ENCODE measurements at places on chromosomes 5 and 9.
A peak's percentile ranks its signal among the peaks of the same experiment; 100 is the strongest.

DNA sequence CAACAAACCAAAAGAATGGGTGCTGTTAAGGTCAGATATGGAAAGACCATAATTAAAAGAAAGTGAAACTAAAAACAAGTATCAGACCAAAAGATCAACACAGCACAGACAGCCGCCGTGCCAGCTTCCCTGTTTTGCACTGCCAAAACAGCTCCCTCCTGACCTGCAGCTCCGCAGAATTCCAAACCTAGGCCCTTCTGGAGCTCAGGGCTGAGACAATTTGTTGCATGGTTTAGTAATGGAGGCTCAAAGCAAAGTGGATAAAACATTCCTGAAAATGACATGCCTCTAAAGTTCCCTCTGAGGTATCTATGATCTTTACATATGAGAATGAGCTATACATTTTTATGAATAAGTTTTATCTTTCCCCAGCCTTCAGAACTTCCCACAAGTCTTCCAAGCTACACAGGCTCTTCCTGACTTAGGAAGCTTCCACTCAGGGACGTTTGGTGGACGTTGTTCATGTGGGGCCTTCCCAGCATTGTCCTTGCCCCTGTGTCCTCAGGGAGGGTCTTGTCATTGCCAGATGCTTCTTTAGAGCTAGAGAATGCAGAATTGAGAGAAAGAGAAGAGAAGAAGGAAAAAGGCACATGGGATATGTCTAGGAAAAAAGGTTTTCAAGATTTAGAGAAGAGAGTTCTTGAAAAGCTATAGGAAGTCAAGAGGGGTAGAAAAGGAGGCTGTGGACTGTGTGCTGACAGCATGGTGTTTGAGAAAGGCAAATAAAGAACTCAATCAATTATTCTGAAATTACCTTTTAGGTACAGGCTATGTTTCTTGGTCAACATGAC, 28.4 kb upstream of the SSBP2 start:
- peak; percentile 90 for ATAC-seq

GRCh38 chr5:80184235-80185023, 71.4 kb downstream of the SERINC5 start:
- no peak for ATAC-seq

DNA sequence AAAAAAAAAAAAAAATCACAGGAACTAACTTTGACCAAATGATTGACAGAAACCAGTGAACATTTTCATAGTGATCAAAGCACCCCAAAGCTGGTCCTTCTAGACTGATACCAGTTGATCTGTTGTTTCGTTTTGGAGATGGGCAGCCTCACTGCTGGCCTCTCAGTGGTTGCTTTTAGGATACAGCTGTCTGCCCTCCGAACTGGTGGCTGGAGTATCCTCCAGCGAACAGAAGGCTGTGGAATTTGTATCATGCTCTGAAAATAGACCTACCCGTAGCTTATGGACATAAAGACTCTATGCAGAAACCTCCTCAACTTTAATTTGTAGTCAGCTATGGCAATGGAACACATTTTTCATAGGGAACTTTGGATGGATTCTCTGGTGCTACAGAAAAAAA, 49.0 kb downstream of the DCP2 start:
- ATAC-seq = no peak

DNA sequence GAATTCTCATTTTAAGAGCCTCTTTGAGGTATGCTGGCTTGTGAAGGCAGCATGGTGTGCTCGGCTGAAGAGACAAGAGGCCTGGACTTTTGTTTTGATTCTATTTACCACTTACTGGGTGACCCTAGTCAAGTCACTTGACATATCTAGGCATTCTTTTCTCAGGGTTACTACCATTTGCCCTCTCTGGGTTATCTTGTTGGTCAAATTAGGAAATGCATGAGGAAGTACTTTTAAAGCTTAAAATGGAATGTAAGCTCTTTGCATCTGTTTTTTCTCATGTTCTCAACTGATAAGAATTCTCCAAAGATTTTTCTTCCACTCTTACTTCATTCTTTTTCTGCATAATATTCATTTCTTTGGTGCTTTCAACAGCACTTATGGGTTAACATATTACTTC, 173.1 kb downstream of the PLK2 start:
- no peak for ATAC-seq

DNA sequence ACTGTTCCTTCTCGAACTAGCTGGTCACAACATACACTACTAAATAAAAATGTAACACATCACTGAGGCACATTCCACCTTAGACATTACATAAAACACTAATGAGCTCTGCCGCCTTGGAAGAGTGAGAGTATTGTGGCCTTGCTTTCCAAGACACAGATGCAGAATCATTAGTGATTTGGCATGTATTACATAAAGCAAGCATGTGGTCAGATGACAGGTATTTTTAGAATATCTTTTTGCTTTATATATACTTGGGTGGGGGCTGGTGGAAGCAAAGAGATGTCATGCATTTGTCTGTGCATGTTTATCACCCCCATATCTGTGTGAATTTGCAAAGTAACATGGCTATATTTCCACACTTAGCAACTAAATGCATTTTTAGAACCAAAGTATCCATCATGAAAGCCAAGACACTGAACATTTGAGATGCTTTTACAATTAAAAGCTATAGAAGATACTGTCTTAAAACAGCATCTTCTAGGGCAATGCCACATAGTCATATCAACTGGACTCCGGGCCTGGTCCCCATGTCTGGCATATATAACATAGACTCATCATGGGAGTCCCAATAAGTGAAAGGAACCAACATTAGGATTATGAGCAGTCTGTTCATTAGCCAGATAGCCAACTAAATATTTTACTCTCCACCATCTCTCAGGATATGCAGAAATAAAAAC, 213.5 kb downstream of the MEF2C start:
- ATAC-seq = no peak

DNA sequence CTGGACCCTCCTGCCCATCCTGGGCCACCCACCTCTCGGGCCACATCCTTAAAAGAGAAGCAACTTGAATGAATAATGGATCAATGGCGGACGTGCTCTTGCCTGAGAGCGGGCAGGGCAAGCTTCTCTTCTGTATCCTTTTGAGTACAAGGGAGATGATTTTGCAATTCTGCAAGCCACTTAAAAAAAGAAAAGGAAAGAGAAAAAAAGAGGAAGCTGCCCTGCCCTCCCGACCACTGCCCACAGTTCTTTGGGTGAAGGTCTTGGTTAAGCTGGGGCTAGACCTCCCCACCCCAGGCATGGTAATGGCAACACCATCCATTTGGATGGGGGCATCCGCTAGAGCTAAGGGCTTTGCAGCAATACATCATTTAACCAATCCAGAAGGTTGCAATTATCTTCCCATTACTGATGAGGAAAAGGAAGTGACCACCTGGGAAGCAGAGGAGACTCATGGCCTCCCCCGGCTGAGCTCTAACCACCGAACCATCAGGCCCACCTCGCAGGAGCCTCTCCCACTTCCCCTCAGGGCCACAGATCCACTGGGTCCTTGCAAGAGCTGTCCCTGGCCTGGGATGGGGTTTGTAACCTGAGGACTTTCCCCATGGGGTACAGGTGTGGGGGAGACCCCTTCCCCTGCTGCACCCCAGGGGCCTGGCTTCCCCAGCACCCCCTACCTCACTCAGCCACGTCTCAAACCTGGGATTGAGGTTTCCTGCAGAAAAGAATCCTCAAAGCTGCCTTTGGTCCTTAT, 27.8 kb upstream of the LAMC3 start:
- no peak for ATAC-seq

GRCh38 chr5:179475208-179475751, 75.1 kb upstream of the RUFY1 start:
- ATAC-seq = no peak

- ATAC-seq = no peak
These were observed 58.3 kb downstream of the JAK2 start for GRCh38 chr9:5043381-5043780.

DNA sequence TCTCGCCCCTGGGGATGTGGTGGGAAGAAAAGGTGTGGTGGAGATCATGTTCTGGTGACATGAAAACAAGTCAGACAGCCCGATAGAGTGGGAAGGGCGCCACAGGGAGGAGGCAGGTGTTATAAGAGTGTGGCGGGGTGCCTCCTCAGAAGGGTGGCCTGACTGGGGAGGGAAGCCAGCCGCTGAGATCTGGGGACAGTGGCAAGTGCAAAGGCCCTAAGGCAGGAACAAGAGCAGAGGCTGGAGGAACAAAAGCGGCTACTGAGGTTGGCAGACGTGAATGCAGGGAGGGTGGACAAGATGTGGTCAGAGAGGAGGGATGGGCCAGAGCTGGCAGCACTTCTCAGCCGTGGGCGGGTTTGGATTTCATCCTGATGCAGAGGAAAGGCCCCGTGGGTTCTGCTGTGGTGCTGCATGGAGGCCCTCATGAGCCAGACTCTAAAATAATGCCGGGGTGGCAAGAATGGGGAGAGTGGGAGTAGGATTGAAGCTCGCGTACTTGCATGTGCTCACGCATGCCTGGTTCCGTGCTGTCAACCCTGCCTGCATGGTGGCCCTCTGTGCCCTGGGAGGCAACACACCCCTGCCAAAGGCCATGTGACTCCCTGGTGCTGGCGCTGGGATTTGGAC, 89.2 kb downstream of the MVB12B start:
- ATAC-seq = no peak

DNA sequence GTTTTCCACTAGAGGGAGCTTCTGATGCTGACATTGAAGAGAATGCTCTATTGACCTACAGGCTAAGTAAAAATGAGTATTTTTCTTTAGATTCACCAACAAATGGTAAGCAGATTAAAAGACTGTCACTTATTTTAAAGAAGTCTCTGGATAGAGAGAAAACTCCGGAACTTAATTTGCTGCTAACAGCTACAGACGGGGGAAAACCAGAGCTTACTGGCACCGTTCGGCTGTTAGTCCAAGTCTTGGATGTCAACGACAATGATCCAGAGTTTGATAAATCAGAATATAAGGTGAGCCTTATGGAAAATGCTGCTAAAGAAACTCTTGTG, 764 bp downstream of the PCDHA11 start:
- ATAC-seq = no peak

GRCh38 chr5:32522429-32523143, 62.8 kb upstream of the SUB1 start:
- ATAC-seq = no peak

DNA sequence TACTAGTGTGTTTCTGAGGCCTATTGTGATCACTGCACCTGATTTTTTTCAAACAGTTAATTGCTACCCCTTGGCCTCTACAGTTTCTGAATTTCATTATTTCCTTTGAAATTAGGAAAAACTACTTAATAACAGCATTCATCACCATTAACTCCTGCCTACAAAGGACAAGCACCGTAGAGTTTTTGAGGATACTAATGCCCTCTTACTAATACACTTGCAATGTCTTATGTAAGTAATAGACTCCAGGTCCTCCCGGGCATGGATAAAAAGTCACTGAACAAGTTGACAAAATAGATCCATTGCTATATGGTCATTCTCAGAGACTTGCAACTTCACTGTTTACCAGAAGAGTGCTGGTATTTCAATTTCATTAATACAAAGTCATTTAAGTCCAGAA, 1172.5 kb downstream of the CDH12 start:
- no peak for ATAC-seq

DNA sequence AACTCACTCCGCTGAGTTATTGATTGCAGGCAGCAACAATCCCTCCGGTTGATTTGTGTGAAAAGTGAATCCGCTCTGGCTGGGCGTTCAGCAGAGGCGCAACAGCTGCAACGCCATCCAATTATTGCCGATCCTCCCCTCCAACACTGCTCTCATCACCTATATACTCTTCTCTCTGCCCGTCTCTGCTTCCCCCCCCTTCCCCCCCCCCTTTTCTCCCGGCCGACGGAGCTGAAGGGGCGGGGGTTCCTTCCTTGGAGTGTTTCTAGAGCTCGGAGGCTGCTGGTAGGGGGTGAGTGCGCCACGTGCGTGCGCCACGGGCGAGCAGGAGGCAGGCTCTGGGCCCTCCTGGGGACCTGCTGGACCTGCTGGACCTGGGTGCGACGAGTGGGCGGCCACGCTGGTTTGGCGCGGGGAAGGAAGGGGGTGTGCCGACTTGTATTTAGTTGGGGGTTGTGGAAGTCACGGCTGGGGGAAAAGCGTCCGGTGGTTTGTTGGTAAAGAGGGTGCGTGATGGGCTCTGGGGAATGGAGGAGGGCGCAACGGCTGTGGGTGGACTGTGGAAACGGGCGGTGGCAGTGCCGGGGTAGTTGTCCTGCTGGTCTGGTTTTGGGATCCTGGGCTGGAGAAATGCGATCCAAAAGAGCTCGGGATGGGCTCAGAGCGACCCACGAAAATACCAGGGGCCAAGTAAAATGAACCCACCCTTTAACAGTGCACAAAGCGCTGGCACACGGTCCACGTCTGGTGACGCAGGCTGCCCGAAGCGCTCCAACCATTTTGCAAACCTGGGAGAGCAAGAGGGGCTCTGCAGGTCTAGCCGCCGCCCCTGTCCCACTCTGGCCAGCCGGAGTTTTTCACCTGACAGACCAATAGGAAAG, 6.4 kb upstream of the MEF2C start:
- ATAC-seq = peak; percentile 81

- ATAC-seq = no peak
These were observed 852 bp downstream of the ARHGEF37 start for GRCh38 chr5:149581931-149582768.

DNA sequence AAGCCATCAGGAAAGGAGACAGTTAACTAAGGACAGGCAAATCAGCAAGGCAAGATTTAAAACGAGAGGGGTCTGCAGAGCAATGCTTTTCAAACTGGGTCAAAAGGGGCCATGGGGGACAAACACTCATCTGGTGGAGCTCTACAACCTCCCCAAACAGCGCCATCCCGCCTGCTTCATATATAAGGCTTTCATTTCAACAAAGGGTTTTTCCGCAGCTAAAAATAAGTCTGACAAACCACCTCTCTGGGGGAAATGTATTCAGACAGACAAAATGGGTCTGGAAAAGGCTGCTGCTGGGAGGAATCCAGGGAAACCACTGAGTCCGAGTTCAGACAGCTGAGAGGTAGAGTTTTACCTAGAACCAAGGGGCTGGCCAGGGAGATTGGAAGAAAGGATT, 8.3 kb upstream of the SEPTIN8 start:
- ATAC-seq = no peak

GRCh38 chr9:127422133-127422782, 1.9 kb upstream of the ZNF79 start:
- no peak for ATAC-seq

GRCh38 chr5:31880449-31880848, 241.5 kb downstream of the PDZD2 start:
- no peak for ATAC-seq

GRCh38 chr9:73741316-73741715, 589.7 kb downstream of the ANXA1 start:
- ATAC-seq = no peak

DNA sequence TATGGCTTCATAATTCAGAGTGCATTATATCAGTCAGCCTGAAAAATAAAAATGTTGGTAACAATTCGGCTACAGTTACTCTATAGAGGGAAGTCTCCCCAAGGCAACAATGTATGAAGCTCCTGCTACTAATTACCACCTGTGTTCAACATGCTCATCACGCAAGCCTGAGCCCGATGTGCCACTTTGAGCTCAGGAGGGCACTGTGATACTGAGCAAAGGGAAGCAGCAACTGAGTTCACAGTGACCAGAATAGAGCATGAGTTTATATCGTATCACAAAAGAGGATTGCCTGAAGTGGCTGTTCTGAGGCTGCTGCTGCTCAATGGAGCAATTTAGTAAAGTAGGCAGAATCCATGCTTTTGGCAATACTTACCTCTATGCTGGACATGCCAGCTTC, 202.0 kb upstream of the HAPLN1 start:
- ATAC-seq = no peak
